ENCODE measurements at places on chromosomes 12 and 14.
A peak's percentile ranks its signal among the peaks of the same experiment; 100 is the strongest.

- peak; percentile 42 for DNase-seq
These were observed 25.8 kb downstream of the SLC39A9 start for GRCh38 chr14:69424149-69424923.

DNA sequence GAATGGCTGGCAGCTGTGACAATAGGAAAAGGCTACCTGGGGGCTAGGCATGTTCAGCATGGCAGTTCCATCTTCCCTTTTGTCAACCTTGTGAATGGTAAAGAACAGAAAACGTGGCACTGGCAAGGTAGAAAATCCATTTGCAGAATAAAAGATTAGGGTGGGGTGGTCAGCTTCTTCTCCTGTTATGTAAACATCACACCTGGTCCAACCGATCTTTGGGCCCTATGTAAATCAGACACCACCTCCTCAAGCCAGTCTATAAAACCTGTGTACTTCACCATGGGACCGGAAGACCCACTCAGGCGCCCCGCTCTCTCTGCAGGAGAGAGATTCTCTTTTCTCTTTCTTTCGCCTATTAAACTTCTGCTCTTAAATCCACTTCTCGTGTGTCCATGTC, 19.6 kb upstream of the TMEM30B start:
- no peak for DNase-seq

- DNase-seq, result no peak
These were observed 99.3 kb upstream of the LMNTD1 start for GRCh38 chr12:25652371-25652770.

- DNase-seq, result no peak
These were observed 12.4 kb downstream of the IL22 start for GRCh38 chr12:68240975-68241374.

DNA sequence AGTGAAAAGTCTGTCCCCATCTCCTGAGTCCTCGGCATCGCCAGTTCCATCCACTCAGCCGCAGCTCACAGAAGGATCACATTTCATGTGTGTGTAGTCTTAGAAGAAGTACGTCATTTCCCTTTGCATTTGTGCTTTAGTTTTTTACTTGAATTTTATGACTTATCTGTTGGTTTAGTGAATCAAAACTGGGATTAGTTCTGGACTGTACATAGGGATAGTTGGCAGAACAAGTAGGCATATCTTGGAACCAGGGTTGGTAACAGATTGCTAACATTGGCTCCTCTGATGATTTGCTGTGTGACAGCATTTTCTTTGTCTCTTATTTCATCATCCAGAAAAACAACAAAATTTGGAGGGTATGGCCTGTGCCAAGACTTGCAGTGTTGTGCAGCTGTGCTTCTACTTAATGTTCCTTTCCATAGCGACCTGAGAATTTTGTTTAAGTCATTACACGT, 69.6 kb upstream of the AEBP2 start:
- DNase-seq, result no peak

DNA sequence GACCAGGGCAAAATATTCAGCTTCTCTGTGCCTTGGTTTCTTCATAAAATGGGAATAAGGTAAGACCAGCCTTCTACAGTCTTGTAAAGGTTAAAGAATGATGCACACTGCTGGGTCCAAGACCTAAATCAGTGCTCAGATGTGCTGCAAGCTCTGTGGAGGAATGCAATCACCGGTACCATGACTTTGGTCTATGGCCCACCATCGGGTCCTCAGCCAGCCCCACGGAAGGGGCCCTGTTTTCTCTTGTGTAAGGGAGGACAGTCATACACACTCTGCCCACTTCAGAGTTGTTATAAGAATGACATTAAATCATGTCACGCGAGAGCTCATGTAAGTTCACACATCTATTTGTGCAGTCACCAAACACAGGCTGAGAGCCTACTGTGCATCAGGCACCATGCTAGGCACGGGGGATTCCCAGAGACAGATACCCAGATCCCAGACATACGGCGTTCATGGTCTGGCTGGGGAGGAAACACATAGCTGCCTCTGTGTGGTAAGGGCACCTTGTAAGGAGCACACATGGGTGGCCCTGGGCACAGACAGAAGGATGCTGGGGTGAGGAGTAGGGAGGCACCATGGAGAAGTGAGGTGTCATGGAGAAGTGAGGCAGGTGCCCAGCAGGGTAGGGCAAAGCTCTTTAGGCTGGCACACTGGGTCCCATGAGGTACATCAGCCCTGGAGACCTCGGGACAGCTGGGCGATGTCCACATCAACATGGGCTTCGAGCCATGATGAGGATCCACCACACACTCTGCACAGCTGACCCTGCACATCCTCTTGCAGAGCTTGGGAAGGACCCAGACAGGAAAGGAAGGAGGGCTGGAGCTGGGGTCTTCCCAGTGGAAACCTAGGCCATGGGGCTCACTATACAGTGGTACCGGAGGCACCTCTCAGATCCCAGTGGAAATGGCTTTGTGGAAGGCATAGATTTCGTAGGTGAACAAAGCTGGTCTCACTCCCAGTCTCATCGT, 190.4 kb upstream of the DIO3 start:
- no peak for DNase-seq

GRCh38 chr12:104281636-104282035, 21.9 kb upstream of the EID3 start:
- DNase-seq, result no peak

DNA sequence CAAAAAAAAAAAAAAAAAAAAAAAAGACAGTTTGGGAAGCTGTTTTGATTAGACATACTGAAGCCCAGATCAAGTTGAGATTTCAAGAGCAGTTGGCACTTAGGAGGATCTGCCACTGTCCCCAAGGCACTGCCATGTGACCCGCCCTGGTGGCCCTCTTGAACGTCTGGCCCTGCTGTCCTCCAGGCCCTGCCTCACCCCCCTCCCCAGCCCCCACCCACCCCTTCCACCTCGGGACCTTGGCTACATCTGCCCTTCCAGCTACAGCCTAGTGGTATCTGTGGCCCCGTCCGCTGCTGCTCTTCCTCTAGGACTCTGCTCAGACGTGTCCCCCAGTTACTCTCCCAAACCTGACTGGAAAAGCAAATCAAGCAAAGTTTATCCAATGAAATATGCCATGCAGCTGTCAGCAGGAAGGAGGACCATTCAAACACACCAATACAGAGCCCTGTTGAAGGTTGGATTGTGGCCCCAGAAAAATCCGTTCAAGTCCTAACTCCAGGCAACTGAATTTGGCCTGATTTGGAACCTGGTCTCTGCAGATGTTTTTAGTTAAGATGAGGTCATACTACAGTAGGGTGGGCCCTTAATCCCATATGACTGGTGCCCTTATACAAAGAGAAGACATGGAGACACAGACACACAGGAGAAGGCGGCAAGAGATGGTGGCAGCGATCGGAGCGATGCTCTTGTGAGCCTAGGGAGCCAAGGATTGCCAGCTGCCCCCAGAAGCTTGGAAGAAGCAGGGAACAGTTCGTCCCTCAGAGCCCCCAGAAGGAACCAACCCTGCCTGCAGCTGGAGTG, 17.7 kb downstream of the SLC25A29 start:
- DNase-seq, result no peak

GRCh38 chr12:93191423-93191822, 186.3 kb upstream of the NUDT4 start:
- DNase-seq, result no peak

- DNase-seq, result no peak
These were observed 2.4 kb upstream of the HOXC4 start for GRCh38 chr12:54051026-54051842.

- DNase-seq, result peak; percentile 44
These were observed 25.2 kb downstream of the CAPRIN2 start for GRCh38 chr12:30729547-30729946.

GRCh38 chr14:92105073-92105892, 1.1 kb downstream of the ATXN3 start:
- no peak for DNase-seq

DNA sequence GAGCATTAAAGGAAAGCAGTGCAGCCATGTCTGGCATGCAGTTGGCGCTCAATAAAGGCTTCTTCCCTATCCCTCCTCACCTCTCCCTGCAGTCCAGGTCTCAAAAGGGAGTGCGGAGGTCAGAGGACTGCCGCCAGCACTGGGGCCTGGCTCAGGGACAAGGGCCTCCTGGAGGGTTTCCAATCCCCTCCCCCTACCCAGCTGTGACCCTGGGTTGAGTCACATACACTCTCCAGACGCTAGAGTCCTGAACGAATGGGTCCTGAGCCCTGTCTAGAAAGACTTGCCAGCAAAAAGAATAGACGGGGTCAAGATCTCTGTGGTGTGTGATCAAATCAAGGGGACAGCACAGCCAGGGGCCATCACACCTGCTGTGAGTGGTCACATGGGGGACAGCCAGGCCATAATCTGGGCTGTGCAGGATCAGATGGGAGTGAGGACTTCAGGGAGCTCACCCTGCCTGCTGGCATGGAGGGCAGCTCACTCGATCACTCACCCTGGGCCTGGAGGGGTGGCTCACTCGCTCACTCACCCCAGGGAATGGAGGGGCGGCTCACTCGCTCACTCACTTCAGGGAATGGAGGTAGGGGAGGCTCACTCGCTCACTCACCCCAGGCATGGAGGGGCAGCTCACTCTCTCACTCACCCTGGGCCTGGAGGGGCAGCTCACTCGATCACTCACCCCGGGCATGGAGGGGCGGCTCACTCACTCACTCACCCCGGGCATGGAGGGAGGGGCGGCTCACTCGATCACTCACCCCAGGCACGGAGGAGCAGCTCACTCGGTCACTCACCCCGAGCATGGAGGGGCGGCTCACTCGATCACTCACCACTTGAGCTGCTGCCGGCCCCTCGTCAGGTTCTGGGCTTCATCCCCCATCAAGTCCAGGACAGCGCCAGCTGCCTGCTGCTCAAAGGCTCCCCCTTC, 12.8 kb downstream of the CFAP73 start:
- no peak for DNase-seq

GRCh38 chr14:52918486-52918885, 32.4 kb downstream of the FERMT2 start:
- peak; percentile 50 for DNase-seq

DNA sequence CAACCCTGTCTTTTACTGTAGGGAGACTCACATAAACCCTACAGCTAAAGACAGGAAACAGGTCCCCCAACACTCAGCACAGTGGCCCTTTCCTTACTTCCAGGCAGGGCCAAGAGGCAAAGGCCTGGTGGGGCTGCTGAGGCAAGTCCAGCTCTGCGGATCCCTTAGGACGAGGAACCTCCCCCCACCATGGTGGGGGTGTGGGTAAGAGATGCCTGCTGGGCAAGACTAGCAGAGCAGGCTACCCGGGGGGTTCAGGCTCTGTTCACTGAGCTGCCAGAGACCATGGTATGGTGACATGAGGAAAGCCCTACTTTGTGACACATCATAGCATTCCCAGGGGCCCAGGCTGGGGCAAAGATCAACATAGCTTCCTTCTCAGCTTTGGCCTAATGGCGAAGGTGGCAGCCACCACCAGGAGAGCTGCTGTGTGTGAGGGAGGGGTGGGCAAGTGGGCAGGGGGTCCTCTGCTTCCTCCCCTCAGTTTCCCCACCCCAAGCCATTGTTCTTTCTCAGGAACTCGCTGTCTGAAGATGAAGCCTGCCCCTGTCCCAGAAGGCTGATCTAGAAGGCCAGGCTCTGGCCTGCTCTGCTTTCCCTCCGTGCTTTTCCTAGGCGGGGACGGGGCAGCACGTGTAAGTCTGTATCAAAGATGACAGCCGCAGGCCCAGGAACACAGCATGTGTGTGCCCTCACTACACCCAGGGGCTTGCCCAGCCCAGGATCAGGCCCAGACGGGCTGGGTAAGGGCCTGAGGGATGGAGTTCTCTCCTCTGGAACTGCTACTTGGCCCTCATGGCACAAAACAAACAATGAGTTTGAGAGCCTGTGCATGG, 10.1 kb upstream of the TINF2 start:
- DNase-seq, result no peak

GRCh38 chr12:81221681-81222080, 143.8 kb downstream of the ACSS3 start:
- no peak for DNase-seq

DNA sequence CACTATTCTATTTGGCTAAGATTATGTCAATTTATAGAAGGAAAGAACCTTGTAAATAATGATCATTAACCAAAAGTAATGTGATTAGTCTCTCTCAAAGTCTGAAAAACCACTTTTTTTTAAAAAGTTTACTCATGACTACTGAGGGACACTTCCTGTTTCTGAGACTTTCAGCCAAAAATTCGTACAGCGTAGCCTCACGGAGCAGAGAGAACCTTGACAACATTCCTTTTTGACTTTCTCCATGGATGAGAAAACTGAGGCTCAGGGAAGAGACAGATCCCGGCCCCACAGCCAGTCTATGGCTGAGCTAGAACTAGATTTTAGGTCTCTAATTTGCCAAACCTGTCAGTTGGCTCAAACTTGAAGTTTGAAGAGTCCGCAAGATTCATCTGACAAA, 68.2 kb downstream of the DAD1 start:
- no peak for DNase-seq

DNA sequence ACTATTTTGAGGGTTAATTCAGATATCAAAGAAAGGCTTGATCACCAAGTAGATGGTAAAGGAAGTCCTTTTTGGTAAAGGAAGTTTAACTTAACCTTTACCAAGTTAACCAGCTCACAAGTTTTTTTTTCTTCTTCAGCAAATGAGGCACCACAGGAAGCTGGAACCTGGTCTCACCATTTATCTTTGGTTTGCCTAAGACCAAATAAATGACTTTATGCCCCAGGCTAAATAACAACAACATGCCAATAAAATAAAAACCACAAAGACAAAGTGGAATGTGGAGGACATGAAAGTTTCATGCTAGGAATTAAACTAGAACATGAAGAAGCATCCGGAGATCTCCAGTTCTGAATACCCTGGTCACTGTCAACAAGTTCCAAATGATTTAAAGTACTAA, 116.8 kb upstream of the PRICKLE1 start:
- no peak for DNase-seq

DNA sequence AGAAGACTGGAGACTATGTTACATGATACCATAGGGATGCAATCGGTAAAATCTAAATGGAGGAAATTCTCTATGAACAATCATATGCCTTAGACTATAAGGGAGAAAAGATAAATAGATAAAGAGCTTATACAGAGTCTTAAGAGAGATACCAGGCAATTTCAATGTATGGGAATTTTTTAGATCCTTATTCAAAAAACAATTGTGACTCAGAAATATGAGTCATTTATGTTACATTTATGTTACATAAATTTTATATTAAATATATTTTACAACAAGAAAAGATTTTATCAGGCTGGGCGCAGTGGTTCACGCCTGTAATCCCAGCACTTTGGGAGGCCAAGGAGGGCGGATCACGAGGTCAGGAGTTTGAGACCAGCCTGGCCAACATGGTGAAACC, 36.5 kb upstream of the PSMA6 start:
- DNase-seq, result no peak

GRCh38 chr14:83863042-83863774, 1666.7 kb upstream of the FLRT2 start:
- no peak for DNase-seq

DNA sequence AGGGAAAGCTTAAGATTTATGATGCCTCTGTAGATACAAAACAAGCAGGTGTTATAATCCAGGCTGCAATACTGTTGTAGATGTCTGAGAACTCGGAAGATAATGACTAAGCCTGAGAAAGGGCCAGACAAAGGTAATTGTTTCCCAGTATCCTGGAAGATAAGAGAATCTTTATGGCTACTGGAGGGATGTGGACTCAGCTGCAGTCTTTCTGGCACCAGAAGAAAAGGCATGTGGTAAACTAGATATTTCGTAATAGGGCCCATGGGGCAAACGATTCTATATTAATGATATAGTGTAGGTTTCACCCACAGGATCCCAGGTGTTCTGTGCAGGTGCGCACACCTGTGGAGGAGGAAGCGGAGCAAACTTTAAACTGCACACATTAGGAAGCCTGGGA, 9.2 kb upstream of the APOLD1 start:
- peak; percentile 33 for DNase-seq

- DNase-seq, result no peak
These were observed 34.8 kb upstream of the CLEC14A start for GRCh38 chr14:38290601-38291188.

GRCh38 chr12:106564678-106565329, 18.0 kb upstream of the RFX4 start:
- DNase-seq, result no peak

Measured in COLO829 (cell line).